Stomach (tissue), 19 donors: ENCODE measurements at places on chromosomes 7 and 10.

DNA sequence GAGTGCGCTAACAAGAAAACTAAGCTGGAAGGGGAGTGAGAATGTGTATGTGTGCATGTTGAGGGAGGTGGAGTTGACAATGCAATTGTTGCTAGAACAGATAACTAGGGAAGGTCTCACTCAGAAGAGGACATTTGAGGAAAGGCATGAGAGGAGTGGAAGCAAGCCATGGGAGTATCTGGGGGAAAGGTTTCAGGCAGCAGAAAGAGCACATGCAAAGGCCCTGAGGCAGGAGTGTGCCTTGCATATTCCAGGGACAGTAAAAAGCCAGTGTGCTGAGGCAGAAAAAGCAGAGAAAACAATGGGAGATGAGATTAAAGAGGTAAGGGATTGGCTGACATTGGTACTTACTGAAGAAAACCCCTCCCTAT lies 149.6 kb upstream of the ADO start:
- H3K4me1 ChIP-seq = no peaks in the 10 kb centered on the region
- DNase-seq = no peak
- no peak overlapping the region for H3K27ac ChIP-seq
- H3K4me3 ChIP-seq = no peak overlapping the region
- H3K27me3 ChIP-seq = no peaks in the 10 kb centered on the region

GRCh38 chr10:79266084-79266483 lies 81.2 kb upstream of the PPIF start:
- H3K27ac ChIP-seq = peak overlapping the region; percentile 89
- H3K4me3 ChIP-seq = no peak overlapping the region
- no peaks in the 10 kb centered on the region for H3K27me3 ChIP-seq
- peaks cover 97% of the 10 kb centered on the region for H3K4me1 ChIP-seq

DNA sequence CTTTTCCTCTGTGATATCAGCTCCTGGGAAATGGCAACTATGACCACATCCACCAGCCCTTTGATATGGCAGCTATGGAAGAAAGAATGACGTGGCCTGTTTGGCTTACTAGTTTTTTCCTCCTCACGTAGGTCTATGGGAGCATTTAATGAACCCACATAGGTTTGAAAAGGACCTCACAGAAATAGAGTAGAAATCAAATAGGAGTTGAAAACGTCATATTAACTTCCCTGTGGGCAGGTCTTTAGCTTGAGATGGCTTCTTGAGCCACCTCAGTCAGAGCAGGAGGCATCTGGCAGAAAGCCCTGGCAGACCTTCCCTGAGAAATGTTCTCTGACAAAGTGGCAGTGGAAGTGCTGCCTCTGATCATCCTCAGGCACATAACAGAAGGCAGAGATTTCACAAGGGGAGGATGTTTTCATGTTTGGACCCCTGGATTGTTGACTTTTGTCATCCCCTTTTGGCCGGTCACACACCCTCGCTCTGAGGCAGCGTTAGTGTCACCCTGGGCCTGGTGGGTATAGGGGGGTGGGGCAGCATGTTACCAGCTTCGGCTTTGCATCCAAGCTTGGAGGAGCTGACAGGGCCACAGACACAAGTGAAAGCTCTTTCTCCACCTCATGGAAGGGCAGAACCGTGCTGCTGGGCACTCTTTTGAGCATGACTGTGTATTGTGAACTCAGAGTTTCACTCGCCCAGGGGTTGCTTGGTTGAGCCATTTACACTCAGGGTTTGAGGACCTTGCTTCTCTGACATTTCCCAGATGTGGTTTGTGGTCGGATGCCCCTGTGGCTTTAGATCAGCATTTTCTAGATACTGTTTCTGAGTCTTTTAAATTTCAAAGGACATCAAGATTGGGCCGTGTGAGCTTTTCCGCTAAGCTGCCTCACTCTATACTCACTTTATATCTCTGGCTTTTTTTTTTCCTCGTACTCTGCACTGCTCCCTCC lies 184.2 kb downstream of the STK31 start:
- H3K27me3 ChIP-seq = no peaks in the 10 kb centered on the region
- H3K27ac ChIP-seq = no peak overlapping the region
- H3K36me3 ChIP-seq = no peaks in the 10 kb centered on the region

GRCh38 chr7:94655126-94655847 lies 646 bp downstream of the SGCE start:
- DNase-seq = peak; percentile 78
- H3K36me3 ChIP-seq = no peaks in the 10 kb centered on the region
- peak overlapping the region; percentile 82 for H3K27ac ChIP-seq
- peaks cover 22% of the 10 kb centered on the region for H3K4me1 ChIP-seq

GRCh38 chr10:2296179-2296891 lies 559.0 kb upstream of the ADARB2 start:
- H3K36me3 ChIP-seq = no peaks in the 10 kb centered on the region
- no peaks in the 10 kb centered on the region for H3K4me1 ChIP-seq
- DNase-seq = no peak

GRCh38 chr7:37729181-37729580 lies 45.6 kb downstream of the GPR141 start:
- H3K27ac ChIP-seq = no peak overlapping the region
- no peaks in the 10 kb centered on the region for H3K27me3 ChIP-seq
- no peaks in the 10 kb centered on the region for H3K36me3 ChIP-seq
- DNase-seq = no peak
- no peak overlapping the region for H3K4me3 ChIP-seq

GRCh38 chr7:95593343-95593742 lies 3.0 kb downstream of the PDK4 start:
- H3K4me1 ChIP-seq = peaks cover 24% of the 10 kb centered on the region
- peaks cover 78% of the 10 kb centered on the region for H3K36me3 ChIP-seq
- H3K27me3 ChIP-seq = peaks cover 7% of the 10 kb centered on the region
- no peak overlapping the region for H3K27ac ChIP-seq

DNA sequence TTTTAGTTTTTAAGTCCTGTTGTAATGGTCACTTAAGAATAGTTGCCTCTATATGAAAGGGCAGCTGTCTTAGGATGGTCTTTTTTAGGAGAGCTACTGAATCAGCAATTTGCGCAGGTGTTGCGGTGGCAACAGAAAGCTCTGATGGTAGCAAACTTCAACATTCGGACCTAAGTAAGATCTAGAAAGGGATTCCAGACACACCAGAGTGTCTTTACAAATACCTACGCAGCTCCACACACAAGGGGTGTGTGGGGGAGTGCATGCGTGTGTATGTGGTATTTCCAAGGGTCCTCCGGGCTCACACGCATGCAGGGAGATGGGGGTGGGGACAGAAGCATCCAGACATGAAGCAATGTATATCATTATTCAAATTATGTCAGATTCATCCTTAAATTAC lies 438.6 kb upstream of the MGMT start:
- peaks cover 73% of the 10 kb centered on the region for H3K27me3 ChIP-seq
- H3K36me3 ChIP-seq = no peaks in the 10 kb centered on the region
- no peak for DNase-seq
- H3K4me3 ChIP-seq = no peak overlapping the region
